ENCODE measurements at places on chromosomes 7 and 10.

GRCh38 chr10:132248455-132249225 lies 59.1 kb downstream of the STK32C start:
- peak; percentile 72 for DNase-seq

DNA sequence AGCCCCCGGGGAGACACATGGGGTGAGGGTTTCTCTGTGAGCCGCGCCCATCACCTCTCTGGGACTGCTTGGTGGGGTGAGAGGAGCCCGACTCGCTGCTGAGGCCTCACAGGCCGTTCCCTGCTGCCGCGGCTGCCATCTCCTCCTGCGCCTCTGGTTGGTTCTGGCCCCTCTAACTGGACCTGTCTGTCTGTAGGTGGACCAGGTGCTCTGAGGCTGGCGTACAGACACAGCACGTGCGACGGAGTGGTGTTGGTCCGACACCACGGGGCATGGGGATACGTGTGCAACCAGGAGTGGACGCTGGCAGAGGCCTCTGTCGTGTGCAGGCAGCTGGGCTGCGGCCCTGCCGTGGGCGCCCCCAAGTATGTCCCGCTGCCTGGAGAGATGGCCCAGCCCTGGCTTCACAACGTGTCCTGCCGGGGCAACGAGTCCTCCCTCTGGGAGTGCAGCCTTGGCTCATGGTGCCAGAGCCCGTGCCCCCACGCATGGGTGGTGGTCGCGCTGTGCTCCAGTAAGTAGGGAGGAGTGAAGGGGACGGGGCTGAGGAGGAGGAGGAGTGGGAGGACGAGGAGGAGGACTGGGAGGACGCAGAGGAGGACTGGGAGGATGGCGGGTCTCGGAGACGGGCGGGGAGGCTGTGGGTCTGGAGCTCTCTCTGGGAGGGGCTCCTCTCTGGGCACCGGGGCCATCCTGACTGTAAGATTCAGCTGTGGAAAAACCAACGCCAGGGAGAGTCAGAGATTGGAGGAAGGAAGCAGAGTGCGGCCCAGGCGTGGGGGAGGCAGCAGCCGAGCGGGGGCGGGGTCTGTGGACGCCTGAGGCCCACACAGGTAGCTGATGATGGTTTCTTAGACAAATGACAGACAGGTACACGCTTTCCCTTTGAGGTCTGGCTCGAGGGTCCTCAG lies 2.6 kb downstream of the SCART1 start:
- no peak for DNase-seq

DNA sequence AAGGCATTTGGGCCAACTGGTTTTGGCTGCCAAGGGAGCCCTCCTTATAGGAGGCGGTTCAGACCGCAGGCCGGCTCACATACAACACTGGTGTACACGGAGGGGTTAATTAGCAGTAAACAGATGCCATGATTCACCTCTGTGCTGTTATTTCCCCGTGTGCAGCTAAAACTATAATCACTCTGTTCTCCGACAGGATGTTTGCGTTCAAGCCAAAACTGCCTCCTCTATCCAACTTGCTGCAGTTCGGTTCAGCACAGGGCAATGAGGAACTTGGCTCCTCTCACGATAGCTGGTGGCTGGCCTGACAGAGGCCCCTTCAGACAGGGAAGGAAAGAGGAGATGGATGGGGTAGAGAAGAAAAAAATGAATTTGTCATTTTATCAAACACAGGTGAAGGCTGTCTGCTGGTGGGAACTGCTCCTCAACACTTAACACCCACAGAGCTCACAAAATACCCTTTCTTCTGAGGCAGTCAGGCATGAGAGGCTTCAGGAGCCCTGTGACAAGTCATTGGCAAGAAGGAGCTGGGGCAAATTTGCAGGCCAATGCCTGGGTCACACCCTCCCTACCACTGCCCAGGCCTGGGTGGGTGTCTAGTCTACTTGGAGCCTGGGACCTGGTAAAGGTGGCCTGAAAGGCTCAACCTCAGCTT lies 24.0 kb downstream of the KCNMA1 start:
- no peak for DNase-seq

GRCh38 chr10:48768926-48769325 lies 84.3 kb downstream of the WDFY4 start:
- no peak for DNase-seq

DNA sequence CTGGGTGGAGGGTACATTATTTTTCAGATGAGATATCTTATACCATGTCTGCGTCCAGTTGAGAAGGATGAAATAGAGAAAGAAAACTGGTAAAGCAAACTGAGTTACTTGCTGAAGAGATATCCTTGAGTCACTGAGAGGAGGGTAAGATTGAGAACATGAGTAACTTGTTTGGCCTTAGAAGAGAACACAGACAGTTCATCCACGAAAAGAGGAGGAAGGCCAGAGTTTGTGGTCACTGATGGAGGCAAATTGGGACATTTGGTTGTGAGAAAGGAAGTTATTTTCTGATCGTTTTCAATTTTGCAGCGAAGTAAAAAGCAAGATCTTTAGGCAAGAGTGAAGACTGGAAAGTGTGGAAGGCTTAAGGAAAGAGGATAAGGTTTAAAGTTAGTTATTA lies 15.6 kb downstream of the MBL2 start:
- DNase-seq = no peak

Data from putamen (tissue), 1 donor.